ENCODE measurements at places on chromosomes 7 and 10.

- DNase-seq, result no peak
These were observed 341.5 kb upstream of the NPVF start for GRCh38 chr7:25569765-25570164.

- DNase-seq, result no peak
These were observed 533.5 kb downstream of the GPAM start for GRCh38 chr10:111650088-111650487.

DNA sequence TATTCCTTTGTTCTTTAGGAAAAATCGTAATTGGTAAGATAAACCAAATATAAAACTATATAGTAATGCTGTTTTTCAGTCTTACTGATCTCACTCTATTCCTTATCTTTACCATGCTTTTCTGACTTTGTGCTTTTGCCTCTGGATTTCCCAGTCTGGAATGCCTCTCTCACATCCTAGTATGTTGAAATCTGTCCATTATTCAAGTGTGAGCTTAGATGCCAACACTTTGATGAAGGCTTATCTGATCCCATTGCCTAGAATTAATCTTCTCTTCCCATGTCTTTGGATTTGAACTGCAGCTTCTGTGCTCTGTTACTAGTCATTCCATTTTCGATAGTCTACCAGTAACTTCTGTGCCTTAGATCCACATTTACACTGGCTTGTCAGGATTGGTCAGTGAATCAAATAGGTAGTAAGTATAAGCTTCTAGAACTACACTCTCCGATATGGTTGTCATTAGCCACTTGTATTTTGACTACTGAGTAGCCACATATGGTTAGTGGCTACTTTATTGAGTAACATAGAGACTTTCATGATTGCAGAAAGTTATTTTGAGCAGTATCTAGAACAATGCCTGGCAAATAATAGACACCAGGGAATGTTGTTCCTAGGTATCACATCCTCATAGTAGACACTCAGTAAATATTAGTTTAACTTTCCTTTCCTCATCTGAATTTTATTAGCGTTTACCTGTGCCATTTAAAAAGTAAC is 92.9 kb downstream of the BMPR1A start:
- no peak for DNase-seq

- no peak for DNase-seq
These were observed 94.7 kb upstream of the RAB11FIP2 start for GRCh38 chr10:118141471-118141870.

DNA sequence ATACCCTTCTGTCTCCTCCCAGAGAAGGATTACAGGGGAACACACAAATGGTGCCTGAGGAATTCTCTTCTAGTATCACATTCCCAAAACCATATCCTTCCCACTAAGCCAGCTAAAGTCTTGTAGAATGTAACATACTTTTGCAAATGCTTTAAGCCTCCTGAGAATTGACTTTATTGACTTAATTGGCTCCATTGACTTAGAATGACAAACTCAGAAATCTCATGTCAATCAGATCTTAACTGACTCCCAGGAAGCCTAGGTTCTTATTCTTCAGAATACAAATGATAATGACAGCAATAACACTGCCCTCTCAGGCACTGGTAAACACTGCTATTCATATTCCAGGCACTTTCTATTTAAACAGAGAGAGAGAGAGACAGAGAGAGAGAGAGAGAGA is 356.9 kb upstream of the PRKCQ start:
- no peak for DNase-seq

DNA sequence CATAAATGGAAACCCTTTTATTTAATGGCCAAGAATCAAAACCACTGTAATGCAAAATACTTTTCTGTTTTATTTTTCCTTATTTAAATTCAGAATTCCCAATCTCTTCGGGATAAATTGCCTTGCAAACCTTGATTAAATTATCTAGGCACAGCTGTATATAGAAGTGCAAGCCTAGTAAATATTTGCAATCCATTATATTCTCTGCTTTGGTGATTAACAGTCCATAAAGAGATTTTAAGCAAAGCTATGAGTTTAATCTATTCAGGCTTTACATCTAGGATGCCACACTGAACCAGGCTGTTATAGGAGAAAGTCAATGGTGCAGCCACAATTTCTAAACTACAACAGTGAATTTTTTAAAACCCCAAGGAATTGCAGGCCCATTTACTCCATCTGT is 43.6 kb upstream of the THSD7A start:
- DNase-seq, result no peak

- no peak for DNase-seq
These were observed 54.3 kb downstream of the SPDYE5 start for GRCh38 chr7:75546237-75547015.

DNA sequence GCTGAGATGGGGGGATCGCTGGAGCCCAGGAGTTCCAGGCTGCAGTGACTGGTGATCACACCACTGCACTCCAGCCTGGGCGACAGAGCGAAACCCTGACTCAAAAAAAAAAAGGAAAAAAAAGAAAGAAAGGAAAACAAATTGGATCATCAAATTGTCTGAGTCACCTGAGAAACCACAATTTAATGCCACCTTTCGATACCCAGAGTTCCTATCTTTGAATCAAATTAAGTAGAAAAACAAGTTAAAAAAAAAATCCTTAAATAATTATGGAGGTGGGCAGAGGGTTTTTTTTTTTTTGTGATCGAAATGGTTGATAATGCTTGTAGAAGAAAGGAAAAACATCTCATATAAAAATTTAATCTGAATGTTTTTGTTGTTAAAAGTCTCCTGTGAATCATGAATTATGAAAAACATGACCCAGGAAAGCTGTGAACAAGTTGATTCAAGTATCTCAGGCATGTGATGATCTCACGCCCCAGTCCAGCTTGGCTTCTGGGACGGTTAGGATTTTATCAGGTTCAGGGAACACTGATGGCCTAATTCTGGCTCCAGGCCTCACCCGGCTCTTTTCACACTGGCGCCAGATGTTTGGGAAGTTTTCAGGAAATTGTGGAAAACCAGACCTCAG is 25.3 kb upstream of the CUX1 start:
- no peak for DNase-seq

All from CD4-positive, alpha-beta T cell treated with Interleukin-2 at 100 ng/mL for 4 hours (primary cell).